ENCODE measurements at places on chromosomes 4 and X.
A peak's percentile ranks its signal among the peaks of the same experiment; 100 is the strongest.

- DNase-seq = no peak
Measured at GRCh38 chrX:44106864-44107263, 133.7 kb upstream of the NDP start.

DNA sequence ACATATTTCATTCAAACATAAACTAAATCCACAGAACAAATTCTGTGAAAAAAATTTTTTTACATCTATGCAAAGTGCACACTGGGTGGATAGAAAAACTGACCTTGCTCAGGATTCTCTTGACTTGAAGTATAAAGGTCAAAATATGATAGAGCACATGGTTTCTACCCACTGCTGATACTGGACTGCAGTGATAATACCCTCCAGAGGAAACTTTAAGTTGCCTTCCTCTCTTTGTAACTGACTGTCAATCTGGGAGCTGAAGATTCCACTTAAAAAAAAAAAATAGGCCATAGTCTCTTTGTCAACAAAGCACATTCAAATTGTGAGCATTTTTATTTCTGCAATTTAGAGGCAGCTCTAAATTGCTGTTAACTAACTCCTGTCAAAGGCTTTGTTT is 3.2 kb upstream of the AMMECR1 start:
- no peak for DNase-seq

GRCh38 chr4:152556283-152556682 is 20.4 kb upstream of the FBXW7 start:
- no peak for DNase-seq

GRCh38 chrX:49096419-49096818 is 16.7 kb upstream of the WDR45 start:
- DNase-seq = no peak

- no peak for DNase-seq
Measured at GRCh38 chr4:38547052-38547451, 116.9 kb upstream of the KLF3 start.

DNA sequence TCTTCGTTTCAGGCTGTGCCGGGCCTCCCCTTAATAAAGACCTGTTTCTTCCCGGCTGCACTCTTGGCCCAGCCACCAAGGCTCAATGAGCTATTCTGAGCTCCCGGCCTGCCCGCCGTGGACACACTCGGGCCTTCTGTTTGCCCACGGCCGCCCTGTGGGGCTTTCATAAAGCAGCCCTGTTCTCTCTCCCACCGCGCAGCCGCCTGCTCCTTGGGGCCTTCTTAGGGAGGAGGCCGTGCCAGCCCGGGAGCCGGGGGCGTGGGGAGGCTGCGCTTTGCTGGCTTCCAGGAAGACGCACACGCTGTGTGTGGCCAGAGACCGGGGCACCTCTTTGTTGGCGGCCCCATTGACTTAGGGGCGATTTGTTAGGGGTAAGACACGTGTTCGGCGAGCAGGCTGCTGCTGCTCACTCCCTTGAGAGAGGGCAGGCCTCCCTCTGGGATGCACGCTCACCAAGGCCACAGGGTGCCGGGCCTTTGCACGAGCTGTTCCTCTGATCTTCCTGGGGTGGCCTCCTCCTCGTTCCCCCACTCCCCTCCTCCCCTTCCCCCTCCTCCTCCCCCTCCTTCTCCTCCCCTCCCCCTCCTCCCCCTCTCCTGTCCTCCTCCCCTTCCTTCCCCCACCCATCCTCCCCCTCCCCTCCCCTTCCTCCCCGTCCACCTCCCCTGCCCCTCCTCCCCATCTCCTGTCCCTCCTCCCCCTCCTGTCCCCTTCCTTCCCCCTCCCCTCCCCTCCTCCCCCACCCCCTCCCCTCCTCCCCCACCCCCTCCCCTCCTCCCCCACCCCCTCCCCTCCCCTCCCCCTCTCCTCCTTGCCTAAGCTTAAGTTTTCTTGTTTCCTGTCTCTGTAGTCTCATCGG is 11.3 kb downstream of the BLOC1S4 start:
- no peak for DNase-seq

DNA sequence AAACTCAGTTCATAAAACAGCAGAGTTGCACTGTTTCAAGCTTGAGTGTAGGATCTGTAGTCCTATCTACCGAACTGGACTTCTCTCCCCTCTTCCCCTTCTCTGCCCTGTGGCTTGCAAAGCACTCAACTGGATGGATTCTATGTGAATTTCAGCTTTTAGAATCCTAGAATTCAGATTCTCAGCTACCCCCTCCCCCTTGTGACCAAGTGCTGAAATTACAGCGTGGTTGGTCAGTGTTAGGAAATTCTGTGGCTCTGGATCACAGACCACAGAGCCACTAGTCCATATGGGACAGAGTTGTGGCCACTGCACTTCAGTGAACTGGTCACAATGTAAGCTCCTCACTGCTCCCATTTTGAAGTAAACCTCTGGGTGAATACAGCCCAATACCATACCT is 64.6 kb upstream of the TRPC5 start:
- DNase-seq = no peak

DNA sequence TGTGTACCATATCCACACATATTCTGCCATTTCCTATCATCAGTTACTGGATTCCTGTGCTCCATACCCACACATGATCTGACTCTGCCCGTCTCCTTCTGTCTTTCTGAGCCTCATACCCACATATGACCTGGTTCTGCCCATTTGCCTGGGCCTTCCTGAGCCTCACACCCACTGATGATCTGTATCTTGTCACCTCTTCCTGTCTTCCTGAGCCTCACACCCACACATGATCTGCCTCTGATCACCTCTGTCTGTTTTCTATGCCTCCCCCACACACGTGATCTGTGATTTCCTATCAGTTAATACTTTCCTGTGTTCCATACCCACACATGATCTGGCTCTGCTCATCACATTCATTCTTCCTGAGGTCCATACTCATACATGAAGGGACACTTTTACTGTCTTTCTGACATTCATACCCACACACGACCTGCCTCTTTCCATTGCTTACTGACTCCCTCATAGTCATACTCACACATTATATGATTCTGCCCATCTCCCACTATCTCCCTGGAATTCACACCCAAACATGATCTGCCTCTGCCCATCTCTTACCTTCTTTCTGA is 32.5 kb downstream of the SCML1 start:
- DNase-seq = no peak

- DNase-seq = peak; percentile 15
Measured at GRCh38 chrX:112643721-112644120, 36.0 kb downstream of the LHFPL1 start.

GRCh38 chr4:174611792-174612191 is 89.5 kb upstream of the HPGD start:
- DNase-seq = no peak

- no peak for DNase-seq
Measured at GRCh38 chrX:12802741-12803140, 11.5 kb downstream of the PRPS2 start.

DNA sequence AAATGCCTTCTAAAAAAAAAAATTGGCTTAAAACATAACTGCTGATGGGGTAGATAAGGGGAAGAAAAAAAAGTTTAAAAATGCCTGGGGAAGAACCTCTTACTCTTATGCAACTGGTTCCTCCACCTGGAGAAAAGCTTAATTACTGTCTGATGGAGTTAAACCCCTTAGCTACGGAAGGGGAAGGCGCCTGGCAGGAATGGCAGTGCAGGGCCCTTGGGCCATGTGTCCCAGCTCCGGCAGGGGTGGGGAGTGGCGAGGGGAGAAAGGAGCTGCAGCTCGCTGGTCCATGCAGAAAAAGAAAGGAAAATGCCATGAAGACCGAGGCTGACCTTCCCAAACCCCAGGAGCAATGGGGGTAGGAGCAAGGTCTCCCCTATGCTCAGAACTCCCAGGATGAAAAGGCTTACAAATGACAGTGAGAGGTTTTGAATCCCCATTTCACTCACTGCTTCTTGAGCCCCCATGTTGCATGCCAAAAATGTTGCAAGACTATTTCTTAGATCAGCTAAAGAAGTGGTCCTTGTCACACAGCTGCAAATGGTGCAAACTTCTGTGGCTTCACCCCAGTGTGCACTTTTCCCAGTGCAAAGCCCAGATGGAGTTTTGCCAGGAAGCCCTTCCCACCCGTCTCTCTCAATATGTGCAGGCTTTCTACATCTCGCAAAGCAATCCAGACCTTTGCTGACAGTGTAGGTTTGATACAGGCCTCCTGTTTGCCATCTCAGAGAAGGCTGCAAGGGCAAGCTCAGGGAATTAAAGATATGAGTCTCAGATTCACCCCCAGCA is 204.8 kb upstream of the CT83 start:
- DNase-seq = no peak

GRCh38 chr4:163042306-163042705 is 124.4 kb downstream of the NAF1 start:
- DNase-seq = no peak

DNA sequence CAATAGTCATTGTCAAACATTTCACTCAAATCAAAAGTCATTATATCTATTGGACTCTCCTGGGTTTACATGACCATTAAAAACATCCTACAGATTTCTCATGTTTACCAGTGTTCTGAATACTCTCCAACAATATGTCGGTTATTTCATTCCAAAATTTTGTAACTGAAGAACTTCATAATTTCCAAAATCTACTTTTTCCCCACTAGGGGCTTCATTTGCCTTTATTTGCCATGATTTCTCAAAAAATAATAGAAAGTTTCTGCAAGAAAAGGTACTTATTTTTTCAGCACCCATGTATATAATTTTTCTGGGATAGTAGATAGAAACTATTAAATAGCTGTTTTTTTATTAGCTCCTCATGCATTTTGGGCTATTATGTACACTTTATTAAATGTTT is 49.0 kb downstream of the PRDM5 start:
- DNase-seq = no peak

DNA sequence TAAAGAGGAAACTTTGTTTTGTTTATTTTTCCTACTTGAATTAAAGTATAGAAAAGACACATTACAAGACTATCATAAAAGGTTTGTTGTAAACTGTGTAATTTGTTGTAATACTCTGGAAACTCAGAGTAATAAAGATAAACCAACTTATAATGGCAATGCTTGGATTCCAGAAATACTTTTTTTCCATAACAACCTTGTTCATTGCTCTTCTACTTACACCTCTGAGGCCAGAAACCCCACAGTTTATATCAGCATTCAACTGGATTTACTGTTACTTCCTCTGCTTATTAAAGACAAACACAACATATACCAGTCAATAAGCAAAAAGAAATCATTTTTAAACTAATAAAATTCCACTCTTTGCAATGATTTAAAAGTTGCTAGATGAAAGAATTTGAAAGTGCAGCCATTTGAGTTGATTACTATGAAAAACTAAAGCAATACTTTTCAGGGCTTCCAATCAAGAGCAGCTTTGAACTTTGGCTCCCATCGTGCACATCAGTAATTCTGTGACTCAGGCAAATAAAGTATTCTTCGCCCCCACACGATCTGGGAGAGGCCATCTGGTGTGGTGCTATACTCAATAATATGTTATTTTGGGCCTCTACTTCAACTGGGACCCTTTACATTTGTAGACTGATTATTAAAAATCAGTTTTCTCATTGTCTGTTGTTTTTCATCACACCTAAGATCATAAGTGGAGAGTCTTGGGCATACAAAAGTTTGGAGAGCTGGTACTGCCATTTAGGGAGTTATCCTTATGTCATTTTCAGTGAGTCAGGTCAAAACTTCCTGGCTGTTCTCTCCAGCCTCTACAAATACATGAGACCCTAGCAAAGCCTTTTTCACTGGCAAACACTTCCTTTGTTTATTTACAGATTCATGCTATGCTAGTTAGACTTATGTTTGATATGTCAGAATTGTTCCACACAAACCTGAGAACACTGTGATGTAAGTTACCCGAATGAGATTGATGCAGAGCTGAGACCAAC is 20.5 kb downstream of the DDIT4L start:
- no peak for DNase-seq

DNA sequence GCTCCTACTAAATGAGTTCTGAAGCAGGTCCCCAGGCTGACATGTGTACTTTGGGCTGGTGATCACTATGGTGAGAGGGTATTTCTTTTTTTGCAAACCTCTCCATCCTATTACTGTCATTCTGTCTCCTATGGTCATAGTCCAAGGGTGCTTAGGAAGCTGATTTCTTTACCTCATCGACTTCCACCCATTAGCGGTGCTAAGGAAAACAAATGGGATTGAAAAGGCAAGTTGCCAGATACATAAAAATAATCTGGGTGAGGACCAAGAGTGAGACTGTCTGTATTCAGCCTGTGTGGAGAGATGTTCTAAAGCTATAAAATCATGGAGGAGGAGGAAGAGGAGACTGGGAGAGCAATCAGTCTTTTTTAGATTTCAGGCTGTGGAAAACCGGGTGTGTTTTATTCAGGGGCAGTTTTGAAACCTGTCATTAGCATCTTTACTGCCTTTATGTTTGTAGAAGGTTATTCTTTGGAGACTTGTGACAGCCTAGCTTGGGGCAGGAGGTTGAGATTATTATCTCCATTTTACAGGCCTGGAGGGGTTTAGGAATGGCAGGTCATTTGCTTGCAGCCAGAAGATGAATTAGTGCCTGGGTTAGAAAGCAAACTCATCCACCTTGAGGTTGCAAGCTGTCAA is 1.9 kb downstream of the TMEM164 start:
- no peak for DNase-seq

- DNase-seq = no peak
Measured at GRCh38 chrX:22097012-22097694, 65.0 kb downstream of the PHEX start.

- no peak for DNase-seq
Measured at GRCh38 chr4:99025506-99025905, 30.0 kb downstream of the METAP1 start.

Data from stimulated activated CD4-positive, alpha-beta T cell treated with anti-CD3 and anti-CD28 coated beads, Interleukin-2, amount 100 ng/mL, for 24 hours (primary cell).